ENCODE measurements at places on chromosomes 7 and 10. TPM values are rescaled to one million over a fixed set of nuclear protein-coding genes. Genes with fewer than 3 reads are reported as not detected.

- H3K4me3 ChIP-seq = no peak overlapping the region
- peaks cover 18% of the 10 kb centered on the region for H3K36me3 ChIP-seq
- no peak for DNase-seq
- H3K27ac ChIP-seq = no peak overlapping the region
- no peaks in the 10 kb centered on the region for H3K27me3 ChIP-seq
- no peaks in the 10 kb centered on the region for H3K4me1 ChIP-seq
These were observed 63.3 kb downstream of the PODXL start for GRCh38 chr7:131493081-131493480.

- no peaks in the 10 kb centered on the region for H3K36me3 ChIP-seq
- peaks cover 23% of the 10 kb centered on the region for H3K4me1 ChIP-seq
- peak; percentile 50 for DNase-seq
- peak overlapping the region; percentile 32 for H3K27ac ChIP-seq
These were observed 1.1 kb downstream of the EPHA1 start for GRCh38 chr7:143407287-143408251.

DNA sequence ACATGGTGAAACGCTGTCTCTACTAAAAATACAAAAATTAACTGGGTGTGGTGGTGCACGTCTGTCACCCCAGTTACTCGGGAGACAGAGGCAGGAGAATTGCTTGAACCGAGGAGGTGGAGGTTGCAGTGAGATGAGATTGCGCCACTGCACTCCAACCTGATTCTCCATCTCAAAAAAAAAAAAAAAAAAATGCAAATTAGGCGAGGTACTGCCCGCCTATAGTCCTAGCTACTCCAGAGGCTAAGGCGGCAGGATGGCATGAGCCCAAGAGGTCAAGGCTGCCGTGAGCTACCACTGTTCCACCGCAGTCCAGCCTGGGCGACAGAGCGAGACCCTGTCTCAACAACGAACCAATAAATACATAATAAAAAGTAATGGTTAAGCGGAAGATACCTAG, 1.1 kb upstream of the EIF4H start:
- no peaks in the 10 kb centered on the region for H3K27me3 ChIP-seq
- no peak overlapping the region for H3K27ac ChIP-seq

GRCh38 chr10:131817866-131818509, 82.8 kb upstream of the PPP2R2D start:
- no peaks in the 10 kb centered on the region for H3K36me3 ChIP-seq
- no peak for DNase-seq
- no peak overlapping the region for H3K27ac ChIP-seq
- no peaks in the 10 kb centered on the region for H3K4me1 ChIP-seq

The ANKRD7 gene
- not detected for total RNA-seq

GRCh38 chr7:19775578-19775977, 2.2 kb upstream of the TMEM196 start:
- no peak overlapping the region for H3K27ac ChIP-seq
- H3K27me3 ChIP-seq = no peaks in the 10 kb centered on the region
- no peak for DNase-seq
- no peak overlapping the region for H3K4me3 ChIP-seq
- no peaks in the 10 kb centered on the region for H3K36me3 ChIP-seq
- peaks cover 4% of the 10 kb centered on the region for H3K4me1 ChIP-seq

- H3K4me3 ChIP-seq = no peak overlapping the region
- H3K36me3 ChIP-seq = no peaks in the 10 kb centered on the region
- H3K27me3 ChIP-seq = no peaks in the 10 kb centered on the region
- H3K4me1 ChIP-seq = no peaks in the 10 kb centered on the region
- no peak for DNase-seq
These were observed 135.7 kb upstream of the RNF32 start for GRCh38 chr7:156504687-156505545.

The OR2A1 gene
- total RNA-seq = not detected

GRCh38 chr10:21170216-21170615, 273.1 kb upstream of the NEBL start:
- peaks cover 4% of the 10 kb centered on the region for H3K27me3 ChIP-seq
- no peaks in the 10 kb centered on the region for H3K36me3 ChIP-seq
- DNase-seq = no peak
- H3K27ac ChIP-seq = no peak overlapping the region

The OR9A2 gene
- not detected for total RNA-seq

DNA sequence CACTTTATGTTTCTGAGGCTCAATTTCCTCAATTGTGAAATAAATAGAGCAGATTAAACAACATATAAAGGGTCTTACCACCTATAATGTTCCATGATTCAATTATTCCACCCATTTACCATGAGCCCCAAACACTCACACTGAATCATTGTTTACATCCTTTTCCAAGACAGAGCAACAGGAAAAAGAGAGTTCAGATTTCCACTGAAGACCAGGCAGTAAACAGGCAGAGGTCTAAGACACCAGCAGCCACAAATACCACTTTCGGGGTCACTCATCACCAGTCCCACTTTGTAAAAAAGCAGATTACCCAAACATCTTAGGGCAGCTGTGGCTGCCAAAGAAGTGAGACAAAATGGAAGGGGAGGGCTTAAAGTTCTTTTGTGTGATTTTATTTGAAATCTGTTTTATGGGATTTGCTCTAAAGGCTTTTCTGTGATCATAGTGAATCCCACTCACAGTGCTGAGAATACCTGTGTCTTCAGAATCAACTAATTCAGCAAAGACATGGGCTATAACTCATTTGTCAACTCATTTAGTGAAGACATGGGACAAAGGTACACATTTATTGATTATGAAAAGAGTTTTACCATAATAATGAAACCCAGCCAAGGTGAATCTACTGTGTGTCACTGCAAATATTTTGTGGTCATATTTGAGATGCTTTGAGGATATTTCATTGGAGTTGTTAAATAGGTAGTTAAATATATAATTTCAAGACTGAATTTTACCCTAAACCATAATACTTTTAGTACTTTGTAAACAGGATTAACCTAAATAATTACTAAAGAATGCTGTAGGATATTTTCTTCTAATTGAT, 24.8 kb upstream of the DLD start:
- no peak overlapping the region for H3K27ac ChIP-seq
- no peak for DNase-seq
- H3K36me3 ChIP-seq = no peaks in the 10 kb centered on the region
- no peaks in the 10 kb centered on the region for H3K4me1 ChIP-seq

DNA sequence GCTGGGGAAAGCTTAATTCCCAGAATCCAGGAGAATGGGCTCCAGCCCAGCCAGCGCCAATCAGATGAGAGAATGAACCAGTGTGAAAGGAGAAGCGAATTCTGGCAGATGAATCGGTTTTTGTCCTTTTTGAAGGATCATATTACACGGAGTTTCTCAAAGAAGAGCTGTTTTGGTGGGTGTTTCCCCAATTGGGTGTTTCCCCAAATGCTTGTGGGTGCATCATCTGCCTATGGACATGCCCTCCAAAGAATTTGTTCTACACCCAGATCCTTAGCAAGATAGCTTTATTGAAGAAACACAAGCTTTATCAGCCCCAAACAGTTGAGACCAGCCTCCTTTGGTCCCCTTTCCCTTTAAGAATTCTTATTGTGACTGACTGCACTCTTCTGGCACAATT, 186.5 kb upstream of the GPR26 start:
- no peak for DNase-seq
- no peaks in the 10 kb centered on the region for H3K36me3 ChIP-seq
- H3K4me3 ChIP-seq = no peak overlapping the region
- H3K27me3 ChIP-seq = no peaks in the 10 kb centered on the region

GRCh38 chr10:76906256-76906655, 731.4 kb downstream of the KCNMA1 start:
- H3K4me3 ChIP-seq = no peak overlapping the region
- DNase-seq = no peak
- H3K27ac ChIP-seq = no peak overlapping the region
- H3K27me3 ChIP-seq = no peaks in the 10 kb centered on the region
- H3K4me1 ChIP-seq = no peaks in the 10 kb centered on the region
- peaks cover 4% of the 10 kb centered on the region for H3K36me3 ChIP-seq

- H3K27ac ChIP-seq = no peak overlapping the region
- no peak overlapping the region for H3K4me3 ChIP-seq
- DNase-seq = no peak
- no peaks in the 10 kb centered on the region for H3K36me3 ChIP-seq
- no peaks in the 10 kb centered on the region for H3K27me3 ChIP-seq
These were observed 37.0 kb upstream of the MXI1 start for GRCh38 chr10:110170142-110170971.

The FAM241B gene
- total RNA-seq = not detected

The DLG5 gene
- total RNA-seq = 32.9 TPM

- H3K36me3 ChIP-seq = no peaks in the 10 kb centered on the region
- peak overlapping the region; percentile 37 for H3K4me3 ChIP-seq
- peak; percentile 92 for DNase-seq
- no peaks in the 10 kb centered on the region for H3K27me3 ChIP-seq
These were observed 53.6 kb downstream of the PYROXD2 start for GRCh38 chr10:98361131-98362025.

DNA sequence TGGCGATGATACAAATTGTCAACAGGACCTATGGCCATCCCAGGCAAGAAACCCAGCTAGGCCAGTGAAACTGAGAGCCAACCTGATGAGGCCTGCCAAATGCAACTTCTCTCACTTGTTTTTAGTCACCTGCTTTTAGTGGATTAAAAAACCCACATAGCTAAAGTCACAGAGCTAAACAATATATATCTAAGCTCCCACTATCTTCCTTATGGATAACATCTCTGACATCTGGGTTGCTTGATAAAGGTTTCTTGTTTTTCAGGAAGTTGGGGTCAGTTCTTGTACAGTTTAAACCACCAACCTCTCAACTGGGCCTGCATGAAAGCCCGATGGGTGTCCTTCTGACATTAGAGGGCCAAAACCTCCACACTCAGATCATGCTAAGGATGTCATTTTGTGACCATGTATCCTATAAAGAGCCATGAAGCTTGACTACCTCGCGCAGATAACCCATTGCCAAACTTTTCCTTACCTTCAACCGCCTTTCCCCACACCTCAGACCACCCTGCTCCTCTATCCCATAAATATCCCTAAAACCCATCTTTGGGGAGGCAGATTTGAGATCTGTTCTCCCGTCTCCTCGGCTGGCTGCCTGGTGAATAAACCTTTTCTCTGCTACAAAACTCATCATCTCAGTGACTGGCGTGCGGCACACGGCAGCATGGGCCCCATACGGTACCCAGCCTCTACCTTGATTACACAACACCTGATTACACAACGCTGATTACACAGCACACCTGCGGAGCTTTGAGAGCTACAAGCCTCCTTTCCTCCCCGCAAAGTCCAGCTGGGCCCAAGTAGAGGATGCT, 797 bp upstream of the STMP1 start:
- no peaks in the 10 kb centered on the region for H3K4me1 ChIP-seq
- peak overlapping the region; percentile 96 for H3K27ac ChIP-seq
- DNase-seq = no peak
- no peaks in the 10 kb centered on the region for H3K27me3 ChIP-seq
- no peaks in the 10 kb centered on the region for H3K36me3 ChIP-seq
- H3K4me3 ChIP-seq = peak overlapping the region; percentile 73

DNA sequence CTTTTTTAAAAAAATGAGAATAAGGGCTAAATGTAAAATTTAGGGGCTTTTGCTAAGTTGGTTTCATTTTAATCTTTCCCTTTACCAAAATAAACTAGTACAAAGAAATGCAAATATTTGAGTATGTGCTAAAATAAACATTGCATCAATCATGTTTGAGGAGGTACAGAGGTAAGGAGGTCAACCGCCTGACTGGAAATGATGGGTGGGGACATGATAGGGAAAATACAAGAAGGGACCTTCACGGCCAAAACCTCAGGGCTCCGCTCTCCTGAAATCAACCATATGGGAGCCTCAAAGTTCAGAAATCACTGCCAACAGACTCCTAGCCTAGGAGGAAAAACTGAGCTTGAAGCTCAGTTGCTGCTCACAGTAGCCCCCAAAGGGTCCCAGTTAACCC, 207.6 kb downstream of the AHR start:
- no peak for DNase-seq
- H3K4me3 ChIP-seq = no peak overlapping the region
- H3K27ac ChIP-seq = no peak overlapping the region
- no peaks in the 10 kb centered on the region for H3K27me3 ChIP-seq
- no peaks in the 10 kb centered on the region for H3K36me3 ChIP-seq

- no peak overlapping the region for H3K4me3 ChIP-seq
- H3K36me3 ChIP-seq = no peaks in the 10 kb centered on the region
- H3K4me1 ChIP-seq = no peaks in the 10 kb centered on the region
- H3K27me3 ChIP-seq = no peaks in the 10 kb centered on the region
- no peak for DNase-seq
These were observed 107.8 kb upstream of the NAMPT start for GRCh38 chr7:106392590-106392989.

- H3K27me3 ChIP-seq = no peaks in the 10 kb centered on the region
- no peaks in the 10 kb centered on the region for H3K36me3 ChIP-seq
- H3K4me3 ChIP-seq = no peak overlapping the region
- no peak overlapping the region for H3K27ac ChIP-seq
- no peak for DNase-seq
These were observed 7.7 kb downstream of the SLIT1 start for GRCh38 chr10:97178074-97178473.

The GRID2IP gene
- total RNA-seq = not detected

The RHEB gene
- 68.6 TPM for total RNA-seq

DNA sequence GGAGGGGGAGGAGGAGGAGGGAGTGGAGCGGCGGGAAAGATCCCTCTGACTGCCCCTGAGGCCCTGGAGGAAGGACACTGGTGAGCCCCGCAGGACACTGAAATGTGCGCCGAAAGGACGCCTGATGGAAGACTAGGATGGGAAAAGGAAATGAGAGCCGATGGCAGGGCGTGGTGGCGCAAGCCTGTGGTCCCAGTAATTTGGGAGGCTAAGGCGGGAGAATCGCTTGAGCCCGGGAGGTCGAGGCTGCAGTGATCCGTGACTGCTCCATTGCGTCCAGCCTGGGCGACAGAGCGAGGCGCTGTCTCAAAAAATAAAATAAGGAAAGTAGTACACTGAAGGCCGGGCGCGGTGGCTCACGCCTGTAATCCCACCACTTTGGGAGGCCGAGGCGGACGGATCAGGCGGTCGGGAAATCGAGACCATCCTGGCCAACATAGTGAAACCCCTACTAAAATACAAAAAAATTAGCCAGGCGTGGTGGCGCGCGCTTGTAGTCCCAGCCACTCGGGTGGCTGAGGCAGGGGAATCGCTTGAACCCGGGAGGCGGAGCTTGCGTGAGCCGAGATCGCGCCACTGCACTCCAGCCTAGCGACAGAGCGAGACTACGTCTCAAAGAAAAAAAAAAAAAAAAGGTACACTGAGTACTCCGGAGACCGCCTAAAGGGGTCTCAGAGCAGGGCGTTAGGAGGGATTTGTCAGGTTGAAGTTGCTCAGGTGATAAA, 561 bp upstream of the HNRNPF start:
- H3K27ac ChIP-seq = peak overlapping the region; percentile 100
- H3K4me1 ChIP-seq = peaks cover 6% of the 10 kb centered on the region
- H3K36me3 ChIP-seq = no peaks in the 10 kb centered on the region
- H3K4me3 ChIP-seq = peak overlapping the region; percentile 85

DNA sequence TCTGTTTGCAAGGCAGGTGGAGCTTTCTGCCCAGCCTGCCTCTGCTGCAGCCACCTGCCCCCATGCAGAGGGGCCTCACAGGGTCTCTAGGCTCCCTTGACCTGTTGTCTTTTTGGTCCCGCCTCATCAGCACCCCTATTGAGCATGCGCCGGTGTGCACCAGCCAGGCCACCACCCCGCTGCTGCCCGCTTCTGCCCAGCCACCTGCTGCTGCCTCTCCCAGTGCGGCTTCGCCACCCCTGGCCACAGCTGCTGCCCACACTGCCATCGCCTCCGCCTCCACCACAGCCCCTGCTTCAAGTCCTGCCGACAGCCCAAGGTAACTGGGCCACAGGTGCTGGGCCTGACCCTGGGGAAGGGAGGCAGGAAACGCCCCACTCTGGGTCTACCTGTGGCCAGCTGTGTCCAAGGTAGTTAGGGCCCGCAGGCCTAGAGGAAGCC, 38.1 kb downstream of the LDB3 start:
- no peak overlapping the region for H3K4me3 ChIP-seq
- H3K27me3 ChIP-seq = no peaks in the 10 kb centered on the region
- DNase-seq = no peak

GRCh38 chr7:111561654-111561903, 713 bp downstream of the IMMP2L start:
- no peak for DNase-seq
- no peaks in the 10 kb centered on the region for H3K27me3 ChIP-seq
- peaks cover 5% of the 10 kb centered on the region for H3K36me3 ChIP-seq
- peak overlapping the region; percentile 78 for H3K27ac ChIP-seq
- peak overlapping the region; percentile 88 for H3K4me3 ChIP-seq
